ENCODE measurements at places on chromosomes 7 and 10.

DNA sequence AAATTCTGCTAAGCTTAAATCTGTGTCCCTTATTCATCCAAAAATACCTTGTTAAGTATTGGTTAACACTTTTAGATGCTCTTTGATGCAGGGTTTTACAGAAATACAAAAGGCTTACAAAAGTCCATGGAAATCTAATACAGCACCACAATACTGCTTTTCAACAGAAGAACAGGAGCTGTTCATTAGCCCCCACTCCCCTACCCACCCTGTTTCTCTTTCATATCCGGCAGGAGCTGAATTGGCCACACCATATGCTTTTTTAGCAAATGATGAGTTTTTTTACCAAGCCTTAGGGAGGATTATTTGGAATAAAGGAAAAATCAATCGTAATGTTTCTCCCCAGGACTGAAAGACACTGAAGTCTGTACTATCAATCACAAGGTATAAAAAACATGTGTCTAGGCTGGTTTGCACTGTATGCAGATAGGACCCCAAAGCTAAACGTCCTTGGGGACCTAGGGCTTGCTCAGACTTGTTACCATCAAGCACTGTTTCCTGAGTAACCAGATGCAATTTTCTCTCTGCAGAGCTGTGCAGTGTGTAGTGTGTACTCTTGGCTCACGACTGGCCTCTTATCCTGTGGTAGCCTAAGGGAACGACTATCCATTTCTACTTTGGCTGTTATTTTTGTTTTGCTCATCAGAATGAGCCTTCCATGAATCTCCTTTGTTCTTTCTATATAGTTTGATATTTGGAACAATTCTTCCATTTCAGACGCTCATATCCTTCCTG lies 143.3 kb upstream of the LRGUK start:
- DNase-seq, result no peak

GRCh38 chr10:91643700-91644099 lies 10.8 kb upstream of the PPP1R3C start:
- no peak for DNase-seq

GRCh38 chr10:74150204-74150989 lies at the start of gene AP3M1:
TSS of gene AP3M1 (minus strand) at chr10:74150828. CDS start at chr10:74138379, 12,449 bp downstream.
- peak; percentile 73 for DNase-seq

- DNase-seq, result no peak
Observed at GRCh38 chr10:44723082-44723481, 188.1 kb upstream of the TMEM72 start.

- DNase-seq, result no peak
Observed at GRCh38 chr10:124601016-124601415, 139.4 kb downstream of the LHPP start.

GRCh38 chr10:132630156-132630555 lies 92.6 kb downstream of the INPP5A start:
- no peak for DNase-seq

- no peak for DNase-seq
Observed at GRCh38 chr7:36526863-36527548, 137.3 kb downstream of the ANLN start.

- no peak for DNase-seq
Observed at GRCh38 chr10:35640474-35640873, 1.6 kb downstream of the FZD8 start.

DNA sequence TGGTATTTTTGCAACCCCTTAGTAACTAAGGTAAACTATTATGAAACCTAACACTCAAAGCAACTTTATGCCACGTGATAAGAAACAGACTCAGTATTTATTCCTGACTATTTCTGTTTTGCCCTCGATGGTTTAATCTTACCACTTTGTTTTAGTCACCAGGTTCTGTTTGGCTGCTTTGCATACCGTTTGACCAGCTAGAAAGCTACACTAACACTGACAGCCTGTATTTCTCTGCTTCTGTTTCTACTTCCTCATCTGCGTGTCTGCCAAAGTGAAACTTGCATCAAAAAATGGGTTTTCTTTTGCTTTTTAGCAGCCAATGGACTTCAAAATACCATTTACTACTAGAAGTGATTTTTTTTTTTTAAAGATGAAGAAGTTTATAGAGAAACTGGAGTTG lies 802.5 kb downstream of the GRM8 start:
- DNase-seq, result no peak

GRCh38 chr7:43650457-43651052 lies 67.6 kb downstream of the STK17A start:
- no peak for DNase-seq

DNA sequence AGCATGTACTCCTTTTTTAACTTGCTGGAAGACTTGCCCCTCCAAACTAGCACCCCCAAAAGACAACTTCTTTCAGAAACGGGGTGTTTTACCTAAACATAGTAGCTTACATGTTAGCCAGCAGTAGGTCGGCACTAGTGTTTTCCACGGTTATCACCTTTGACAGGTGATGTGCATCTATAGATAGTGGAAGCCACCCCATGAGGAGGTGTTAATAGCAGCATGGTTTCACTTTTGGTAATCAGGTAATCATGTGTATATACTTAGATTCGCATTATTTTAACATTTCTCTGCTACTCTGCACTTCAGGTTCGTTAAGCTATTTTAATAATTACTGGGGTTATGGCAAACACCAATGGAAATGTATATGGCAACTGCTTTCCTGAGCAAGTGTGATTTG lies 17.6 kb downstream of the SRI start:
- DNase-seq, result no peak

DNA sequence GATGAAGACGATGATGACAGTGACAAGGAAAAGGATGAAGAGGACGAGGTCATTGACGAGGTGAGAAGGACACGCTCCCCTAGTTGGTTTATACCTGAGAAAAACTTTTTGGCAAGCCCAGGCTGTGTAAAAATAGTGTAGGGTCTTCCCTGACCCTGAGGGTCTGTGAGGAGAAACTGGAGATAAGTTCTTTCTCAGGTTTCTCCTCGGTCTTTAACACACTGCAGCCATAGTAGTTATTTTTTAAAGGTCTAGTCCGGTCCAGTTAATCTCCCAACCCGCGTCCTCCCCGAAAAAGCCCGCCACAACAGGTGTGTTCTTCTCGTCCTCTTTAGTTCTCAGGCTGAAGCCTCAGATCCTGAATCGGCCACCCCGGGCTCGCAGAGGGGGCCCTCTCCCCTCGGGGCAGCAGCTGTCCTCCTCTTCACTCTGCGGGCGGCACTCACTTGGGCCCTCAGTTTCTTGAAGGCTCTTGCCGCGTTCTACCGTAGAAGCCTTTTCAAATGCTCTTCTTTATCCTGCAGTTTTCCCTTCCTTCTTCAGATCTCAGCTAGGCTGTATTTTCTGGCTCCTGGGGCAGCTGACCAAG lies 411 bp downstream of the BCCIP start:
- no peak for DNase-seq

DNA sequence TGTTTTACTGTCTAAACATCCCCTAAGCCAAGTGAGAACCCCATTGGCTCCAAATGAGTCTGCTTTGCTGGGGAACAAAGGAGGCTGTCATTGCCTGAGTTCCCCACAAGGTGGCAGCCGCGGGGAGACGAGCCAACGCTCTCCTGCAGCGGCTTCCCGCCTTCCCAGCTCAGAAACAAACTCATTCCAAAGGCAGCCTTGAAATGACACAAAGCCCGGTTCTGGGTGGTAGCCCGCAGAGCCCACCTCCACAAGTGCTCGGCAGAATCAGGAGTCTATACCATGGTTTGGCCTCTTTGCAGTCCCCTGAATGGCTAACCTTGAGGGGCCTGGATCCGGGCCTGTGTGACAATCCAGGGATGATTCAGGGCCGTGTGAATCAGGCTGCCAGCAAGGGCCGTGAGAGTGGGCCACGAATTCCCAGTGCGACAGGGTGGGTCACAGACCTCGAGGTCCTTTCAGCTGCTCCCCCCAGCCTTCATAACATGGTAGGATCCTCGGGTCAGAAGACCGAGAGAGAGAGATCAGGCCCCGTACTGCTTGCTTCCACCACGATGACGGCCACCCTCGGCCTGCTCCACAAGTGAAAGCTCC lies 79.7 kb downstream of the DLG5 start:
- peak; percentile 13 for DNase-seq

DNA sequence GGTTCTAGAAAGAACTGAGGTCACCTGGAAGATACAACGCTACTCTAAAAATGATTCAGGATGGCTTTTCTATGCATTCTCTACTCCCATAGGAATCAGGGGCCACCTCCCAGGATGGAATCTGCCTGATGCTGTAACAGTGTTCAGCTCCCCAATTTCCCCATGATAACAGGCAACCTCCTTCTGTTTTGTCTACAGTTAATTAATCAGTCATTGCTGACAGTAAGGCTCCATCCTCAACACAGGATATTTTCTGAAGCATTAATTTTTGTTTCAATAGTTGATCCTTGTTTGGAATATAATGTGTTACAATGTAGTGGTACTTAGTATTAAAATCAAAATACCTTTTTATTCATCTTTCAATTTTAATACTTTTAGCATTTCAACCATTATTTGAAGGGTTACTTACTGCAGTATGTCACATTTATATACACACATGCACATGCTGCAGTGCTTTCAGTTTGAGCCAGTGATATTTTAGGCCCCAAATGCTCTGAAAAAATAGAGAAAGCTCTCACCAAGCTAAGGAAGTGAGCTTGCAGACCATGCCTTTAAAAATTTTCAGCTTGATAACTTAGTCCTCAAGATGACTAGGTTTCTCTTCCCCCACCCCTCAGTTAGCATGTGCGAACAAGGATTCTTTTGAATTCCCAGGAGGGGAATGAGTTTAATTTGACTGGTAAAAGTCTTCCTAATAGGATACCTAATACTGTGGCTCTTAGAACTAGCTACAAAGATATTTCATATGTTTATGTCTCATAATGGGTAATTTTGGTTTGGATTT lies 592 bp upstream of the PIK3CG start:
- DNase-seq, result no peak

DNA sequence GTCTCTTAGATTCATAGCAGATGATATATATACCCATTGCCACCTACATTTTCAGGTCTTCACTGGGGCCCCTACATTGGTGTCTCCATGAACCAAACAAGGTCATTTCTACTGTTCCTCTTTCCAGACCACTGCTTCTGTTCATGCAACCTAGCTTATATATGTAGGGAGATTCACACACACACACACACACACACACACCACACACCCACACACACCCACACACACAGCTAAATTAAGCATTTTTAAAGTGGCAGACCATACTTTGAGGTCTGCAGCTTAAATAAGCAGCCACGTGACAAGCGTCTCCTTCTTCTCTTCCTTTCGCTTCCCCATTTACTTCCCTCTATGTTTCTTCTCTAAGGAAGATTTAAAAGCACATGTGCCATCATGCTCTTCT lies 70.0 kb upstream of the CC2D2B start:
- no peak for DNase-seq

- no peak for DNase-seq
Observed at GRCh38 chr7:16762177-16762576, 8.6 kb downstream of the TSPAN13 start.

DNA sequence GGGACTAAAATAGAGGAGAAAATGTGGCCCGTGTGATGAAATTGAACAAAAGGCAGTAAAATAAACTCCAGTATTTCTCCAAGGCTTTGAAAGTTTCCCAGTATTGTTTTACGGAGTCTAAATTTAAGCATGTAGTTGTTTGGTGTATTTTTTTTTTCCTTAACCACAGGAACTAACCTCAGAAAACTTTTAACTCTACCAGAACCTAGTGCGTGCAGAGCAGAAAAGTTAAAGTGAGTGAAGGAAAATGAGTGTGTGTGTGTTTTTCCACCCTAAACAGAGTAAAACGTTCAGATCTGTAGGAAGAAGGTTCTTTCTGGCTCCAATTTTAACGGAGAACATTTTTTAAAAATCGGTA lies 812 bp downstream of the PROSER2 start:
- no peak for DNase-seq

GRCh38 chr7:157813053-157813452 lies 476.2 kb downstream of the DNAJB6 start:
- DNase-seq, result no peak

- peak; percentile 24 for DNase-seq
Observed at GRCh38 chr10:35413985-35414861, 77.9 kb downstream of the CCNY start.

GRCh38 chr10:97888641-97889262 lies 39.1 kb downstream of the GOLGA7B start:
- DNase-seq, result peak; percentile 6

DNA sequence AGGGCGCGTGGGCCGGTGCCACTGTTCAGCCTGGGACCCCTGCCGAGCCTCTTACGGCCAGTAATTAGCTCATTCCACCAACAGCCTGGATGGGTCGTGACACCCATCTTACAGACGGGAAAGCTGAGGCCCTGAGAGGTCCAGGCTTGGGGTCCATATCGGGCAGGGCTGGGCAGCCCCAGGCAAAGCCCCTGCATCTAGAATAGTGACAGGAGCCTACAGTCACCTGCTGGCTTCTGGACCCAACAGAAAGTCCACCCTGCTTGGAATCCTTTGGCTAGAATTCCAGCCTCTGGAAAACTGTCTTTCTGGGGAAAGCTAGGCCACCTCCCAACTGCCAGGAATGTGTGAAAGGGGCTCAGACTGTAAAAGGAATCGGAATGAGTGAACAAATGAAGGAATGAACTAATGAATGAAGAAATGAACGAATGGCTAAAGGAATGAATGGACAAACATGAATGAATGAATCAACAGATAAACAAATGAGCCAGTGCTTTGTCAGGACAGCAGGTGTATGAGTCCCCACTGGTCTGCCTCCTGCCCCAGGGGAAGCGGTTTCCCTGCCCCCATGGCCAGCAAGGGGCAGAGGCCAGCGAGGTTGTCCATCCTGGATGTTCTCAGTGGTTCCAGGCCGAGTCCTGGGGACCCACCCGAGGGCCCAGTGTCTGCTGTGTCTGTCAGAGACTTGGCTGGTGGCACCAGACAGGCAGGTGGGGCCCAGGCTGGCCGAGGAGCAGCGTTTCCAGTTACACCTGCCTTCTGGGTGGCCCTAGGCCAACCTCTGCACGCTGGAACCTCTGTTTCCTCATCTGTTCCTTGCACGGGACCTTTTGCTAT lies 24.1 kb upstream of the PDGFA start:
- DNase-seq, result no peak

GRCh38 chr10:34845070-34845469 lies 30.0 kb upstream of the PARD3 start:
- no peak for DNase-seq

DNA sequence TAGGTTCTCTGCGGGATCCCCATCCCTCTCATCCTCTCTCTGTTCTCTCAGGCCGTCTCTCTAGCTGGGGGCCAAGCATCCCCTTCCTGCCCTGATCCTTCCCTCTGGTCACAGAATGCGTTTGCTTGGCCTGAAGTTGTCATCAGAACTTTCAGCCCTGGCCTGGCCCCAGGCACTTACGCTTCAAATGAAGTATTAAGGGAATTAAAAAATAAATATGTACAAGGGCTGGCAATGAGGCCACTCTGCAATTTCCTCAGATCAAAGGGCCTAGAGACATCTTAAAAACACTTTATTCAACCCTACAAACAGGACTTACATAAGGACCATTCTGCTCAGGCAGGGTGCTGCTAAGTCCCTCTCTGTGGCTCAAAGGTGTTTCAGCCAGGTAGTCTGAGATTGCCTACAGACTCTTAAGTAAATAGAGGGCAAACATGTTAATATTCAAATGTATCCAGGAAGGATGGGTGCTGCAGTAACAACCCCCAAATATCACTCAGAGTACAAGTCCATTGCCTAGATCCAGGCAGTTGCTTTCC lies 16.0 kb downstream of the SFTPD start:
- no peak for DNase-seq
